ENCODE measurements at places on chromosomes 12 and 14.

GRCh38 chr14:22875003-22875747 is 3.6 kb downstream of the LRP10 start:
- DNase-seq = no peak

DNA sequence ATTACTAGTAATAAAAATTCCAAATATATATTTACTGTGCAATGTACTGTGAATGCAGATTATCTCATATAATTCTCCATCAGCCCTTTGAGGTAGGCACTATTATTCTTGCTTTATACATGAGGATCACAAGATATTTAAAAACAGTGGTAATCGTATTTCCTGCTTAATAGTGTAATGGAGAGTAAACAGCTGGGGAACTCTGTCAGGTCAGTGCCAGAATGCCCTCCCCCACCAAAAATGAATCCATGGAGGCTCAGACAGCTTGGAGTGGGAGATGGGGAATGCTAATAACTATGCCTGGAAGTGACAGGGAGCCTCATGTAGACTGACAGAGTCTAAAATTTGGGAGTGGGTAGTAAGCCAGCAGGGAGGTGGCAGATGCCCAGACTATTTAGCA is 153.6 kb downstream of the PAH start:
- no peak for DNase-seq

DNA sequence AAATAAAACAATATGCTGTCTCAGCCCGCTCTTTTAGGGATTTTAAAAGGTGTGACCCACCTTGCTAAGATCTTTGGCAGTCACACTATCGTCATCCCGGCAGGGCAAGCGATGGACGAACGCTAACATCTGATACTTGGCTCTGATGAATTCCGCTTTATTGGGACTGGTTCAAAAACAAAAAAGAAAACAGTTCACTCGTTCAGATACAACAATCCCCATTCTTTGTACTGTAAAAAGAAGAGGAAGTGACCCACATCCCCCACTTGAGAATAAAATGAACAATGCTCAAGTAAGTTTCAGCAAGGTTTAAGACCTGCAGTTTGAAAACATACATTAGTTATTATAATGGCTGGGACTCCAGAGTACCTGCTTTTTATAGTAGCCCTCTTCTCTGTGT is 7.3 kb downstream of the GIT2 start:
- DNase-seq = no peak

DNA sequence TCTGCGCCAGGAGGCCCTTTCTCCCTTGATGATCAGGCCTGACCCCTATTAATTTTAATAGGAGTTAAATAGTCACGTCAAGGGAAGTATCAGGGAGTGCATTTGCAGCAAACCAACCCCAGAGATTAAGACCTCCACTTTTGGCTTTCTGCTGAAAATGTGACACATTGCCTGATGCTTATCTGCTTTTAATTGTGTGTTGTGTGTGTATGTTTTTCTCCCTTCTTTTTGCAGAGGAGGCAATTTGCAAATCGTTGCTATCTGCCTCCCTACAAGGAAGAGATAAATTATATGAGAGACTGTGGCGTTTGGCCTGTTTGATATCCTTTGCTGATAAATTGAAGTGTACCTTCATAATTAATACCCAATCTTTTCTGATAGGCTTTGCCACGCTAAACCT is 822.9 kb downstream of the VRK1 start:
- no peak for DNase-seq

- DNase-seq = no peak
Observed at GRCh38 chr14:100449225-100449987, 126.3 kb downstream of the SLC25A47 start.

- DNase-seq = no peak
Observed at GRCh38 chr12:52577316-52577715, 3.7 kb upstream of the KRT74 start.

DNA sequence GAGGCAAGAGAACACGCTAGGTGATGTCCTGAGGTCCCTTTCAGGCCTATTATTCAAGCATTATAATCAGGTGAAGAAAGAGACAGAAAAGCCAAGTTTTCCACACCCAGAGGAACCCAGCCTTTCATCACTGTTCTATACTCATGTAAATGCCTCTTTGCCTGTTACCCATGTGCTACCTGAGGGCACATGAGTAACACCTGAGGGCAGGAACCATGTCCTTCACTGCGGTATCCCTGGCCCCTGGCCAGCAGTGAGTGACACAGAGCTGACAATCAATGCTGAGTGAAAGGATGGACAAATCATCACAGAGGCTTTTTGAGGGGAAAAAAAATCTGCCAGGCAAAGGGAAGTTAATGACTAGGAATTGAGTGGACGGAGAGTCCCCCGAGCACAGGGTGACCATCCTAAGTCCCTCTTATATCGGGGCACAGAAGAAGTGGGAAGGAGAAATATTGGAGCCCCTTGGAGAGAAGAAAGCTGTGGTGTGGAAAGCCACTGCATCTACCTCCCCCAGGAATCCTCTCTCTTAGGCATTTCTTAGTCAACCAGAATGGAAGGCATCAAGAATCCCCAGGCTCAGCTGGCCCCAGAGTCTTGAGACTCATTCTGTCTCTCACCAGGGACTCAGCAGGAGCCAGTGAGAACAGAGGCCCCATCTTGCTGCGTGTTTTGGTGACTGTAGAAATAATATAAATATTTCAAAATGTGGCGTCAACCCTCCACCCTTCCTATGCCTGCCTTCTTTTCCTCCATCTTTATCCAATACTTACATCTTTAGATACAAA is 212.9 kb downstream of the DPF3 start:
- DNase-seq = no peak

DNA sequence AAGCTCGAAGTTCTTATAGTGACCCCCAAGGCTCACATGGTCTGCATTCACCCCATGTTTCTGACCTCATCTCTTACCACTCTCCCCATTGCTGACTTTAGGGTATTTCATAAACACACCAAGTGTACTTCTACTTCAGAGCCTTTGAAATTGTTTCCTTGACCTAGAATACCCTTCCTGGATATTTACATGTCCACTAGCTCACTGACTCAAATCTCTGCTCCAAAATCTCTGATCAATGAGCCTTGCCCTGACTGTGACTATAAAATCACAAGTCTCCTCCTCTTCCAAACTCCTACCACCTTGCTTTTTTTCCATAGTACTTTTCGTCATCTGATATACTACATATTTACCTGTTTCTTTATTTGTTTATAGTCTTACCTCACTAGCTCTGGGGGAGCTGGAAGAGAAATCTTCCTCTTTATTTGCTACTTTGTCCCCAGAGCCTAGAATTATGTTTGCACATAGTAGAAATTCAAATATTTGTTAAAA is 105.1 kb downstream of the RMST start:
- DNase-seq = no peak

DNA sequence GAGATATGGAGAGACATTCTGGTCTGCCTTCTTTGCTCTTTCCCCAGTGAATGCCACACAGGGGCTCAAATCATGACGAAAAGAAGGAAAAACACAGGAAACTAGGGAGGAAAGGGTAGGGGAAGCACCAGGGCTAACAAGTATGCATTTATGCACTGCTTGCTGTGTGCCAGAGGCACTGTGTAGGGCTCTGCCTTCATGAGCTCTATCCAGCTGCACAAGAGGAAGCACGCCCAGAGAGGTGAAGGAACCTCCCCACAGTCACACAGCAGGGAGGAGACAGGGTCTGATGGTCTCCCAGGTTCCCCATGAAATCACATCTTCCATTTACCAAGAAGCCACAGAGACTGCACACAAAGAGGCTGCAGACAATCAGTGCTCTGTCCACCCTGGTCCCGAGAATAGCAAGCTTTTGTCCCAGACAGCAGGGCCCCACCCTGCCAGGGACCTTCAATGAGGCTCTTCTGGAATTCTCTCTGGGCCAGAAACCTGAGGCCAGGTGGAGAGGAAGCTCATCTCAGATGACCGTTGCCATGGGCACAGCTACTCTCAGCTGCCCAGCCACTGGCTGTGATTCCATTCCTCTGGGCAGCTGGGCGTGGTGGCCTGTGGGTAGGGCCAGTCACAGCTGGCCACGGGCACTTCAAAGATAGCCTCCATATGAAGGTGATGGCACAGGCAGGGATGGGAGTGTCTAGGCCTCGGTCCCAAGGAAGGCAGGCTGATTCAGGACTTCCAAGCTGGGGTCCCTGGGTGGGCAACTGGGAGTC is 7.3 kb upstream of the TRPV4 start:
- DNase-seq = no peak

GRCh38 chr12:80168936-80169335 is 69.6 kb downstream of the OTOGL start:
- no peak for DNase-seq

DNA sequence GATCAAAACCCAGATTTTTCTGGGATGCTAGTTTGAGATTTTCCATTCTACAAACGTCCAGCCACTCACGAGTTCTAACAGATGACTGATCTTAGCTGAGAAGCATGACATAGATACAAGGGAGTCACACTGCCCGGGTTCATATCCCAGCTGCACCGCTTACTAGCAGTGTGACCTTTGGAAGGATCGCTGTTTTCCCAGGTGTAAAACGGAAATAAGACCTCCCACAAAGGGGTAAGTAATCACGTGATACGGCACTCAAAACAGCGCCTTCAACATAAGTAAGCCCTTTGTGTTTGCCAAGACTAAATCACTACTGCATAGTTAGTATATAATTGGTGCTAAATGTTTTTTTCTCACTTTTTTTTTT is 624 bp upstream of the PWP1 start:
- no peak for DNase-seq

GRCh38 chr12:65152596-65152995 is 16.8 kb upstream of the LEMD3 start:
- no peak for DNase-seq

DNA sequence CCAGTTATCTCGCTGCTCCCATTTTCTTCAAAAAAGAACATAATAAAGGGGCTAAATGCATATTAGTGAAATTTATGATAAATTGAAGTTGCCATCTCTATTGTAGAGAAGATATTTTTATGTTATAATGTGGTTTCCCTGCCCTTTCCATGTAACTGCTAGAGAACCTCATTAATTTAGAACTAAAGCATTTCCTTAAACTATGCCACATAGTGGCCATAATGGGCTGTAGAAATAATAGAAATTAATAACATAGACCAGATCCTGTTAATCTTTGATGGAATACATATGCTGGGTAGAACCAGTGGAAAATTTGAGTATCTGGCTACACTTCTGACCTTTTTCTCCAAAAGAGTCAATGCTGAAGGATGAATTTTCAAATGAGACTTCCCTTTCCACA is 376.7 kb downstream of the PDZRN4 start:
- DNase-seq = no peak

DNA sequence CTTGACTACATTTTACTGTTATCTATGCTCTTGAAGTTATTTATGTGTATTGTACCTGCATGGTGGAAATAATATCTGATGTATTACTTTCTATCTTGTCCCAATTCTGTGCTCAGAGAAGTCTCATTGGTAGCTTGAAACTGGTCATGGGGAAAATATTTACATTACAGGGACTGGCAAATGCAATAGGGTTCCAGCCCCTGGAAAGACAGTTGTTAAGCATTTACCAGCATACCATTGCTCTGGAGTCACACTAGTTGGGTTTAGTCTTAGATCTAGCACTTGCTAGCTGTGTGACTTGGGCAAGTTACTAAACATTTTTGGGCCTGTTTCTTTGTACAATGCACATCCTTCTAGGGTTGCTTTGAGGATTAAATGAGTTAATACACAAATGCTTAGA is 86.3 kb upstream of the NRXN3 start:
- DNase-seq = no peak

DNA sequence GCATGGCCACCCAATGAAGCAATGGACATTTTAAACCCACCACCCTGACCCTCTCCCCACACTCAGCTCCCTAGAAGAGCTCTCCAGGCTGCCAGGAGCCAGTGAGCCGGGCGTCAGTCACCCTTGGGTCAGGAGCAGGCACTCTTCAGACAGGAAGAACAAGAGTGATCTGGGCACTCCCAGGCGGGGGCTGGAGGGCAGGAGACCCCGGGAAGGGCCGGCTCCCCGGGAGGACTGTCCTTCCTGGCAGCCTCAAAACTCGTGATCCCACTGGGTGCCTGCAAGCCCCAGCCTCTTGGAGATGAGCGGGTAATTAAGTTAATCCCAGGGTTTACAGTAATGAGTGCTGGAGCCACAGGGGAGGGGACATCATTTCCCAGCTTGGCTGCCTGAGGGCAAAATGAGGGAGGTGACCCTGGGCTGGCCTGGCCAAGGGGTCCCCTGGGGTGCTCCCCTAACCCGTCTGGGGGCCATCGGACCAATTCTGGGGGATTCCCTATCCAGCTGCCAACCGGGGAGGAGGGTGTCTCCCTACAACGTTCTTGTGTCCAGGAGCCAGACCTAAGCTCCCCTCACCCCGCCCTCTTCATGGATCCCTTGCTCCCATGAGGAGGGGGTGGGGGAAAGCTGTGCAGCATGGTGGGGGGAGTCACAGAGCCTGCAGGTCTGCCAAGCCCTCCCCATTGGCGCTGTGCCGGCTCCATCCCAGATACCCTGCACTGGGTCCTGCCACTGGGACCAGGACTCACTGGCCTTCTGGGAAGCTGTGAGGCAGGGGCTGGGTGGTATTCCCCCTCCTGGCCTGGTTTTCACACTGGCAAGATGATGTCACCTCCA is 59.2 kb downstream of the CCNK start:
- no peak for DNase-seq

DNA sequence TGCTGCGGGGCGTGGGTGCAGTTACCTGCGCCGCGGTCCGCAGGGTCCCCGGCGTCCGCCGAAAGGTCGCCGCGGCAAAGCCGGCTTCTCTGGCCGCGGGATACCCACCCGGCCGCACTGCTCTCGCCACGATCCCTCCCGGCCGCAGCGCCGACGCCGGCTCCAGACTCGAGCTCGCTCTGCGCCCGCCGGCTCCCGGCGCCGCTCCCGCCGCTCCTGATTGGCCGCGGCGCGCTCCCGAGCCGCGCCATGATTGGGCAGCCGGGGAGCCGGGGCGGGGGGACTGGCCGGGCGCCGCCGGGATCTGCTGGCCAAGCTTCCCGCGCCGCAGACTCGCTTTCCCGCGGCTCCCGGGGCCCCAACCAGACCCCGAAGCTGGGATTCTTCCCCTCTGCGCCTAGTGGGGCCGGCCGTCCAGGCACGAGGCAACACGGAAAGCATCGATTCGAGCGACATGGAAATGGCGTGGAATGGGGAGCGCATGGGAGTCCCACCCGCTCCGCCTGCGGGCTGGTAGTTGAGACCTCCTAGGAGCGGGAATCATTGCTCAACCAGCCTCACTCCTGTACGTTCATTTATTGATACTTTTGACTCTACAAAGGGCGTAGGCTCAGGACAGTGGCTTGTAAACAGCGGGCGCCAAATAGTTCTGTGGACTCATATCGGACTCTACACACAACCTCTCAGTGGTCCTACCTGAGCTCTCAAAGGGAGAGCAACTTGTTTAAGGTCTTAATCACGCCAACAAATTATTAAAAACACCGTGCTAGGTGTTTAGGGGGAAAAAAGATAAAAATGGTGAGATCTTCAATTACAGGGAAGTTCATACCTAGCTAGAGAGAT is 36.4 kb upstream of the STON2 start:
- peak; percentile 29 for DNase-seq

DNA sequence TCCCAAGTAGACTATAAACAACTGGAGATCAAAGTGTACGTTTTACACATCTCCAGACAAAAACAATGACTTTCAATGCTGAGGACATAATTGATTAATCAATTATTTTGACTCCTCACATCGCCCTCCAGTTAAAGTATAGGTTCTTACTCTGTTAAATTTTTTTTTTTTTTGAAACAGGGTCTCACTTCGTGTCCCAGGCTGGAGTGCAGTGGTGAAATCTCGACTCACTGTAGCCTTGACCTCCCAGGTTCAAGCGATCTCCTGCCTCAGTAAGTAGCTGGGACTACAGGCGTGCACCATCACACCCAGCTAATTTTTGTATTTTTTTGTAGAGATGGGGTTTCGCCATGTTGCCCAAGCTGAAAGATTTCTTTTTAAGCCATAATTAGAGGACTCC is 938 bp upstream of the CCNB1IP1 start:
- no peak for DNase-seq
